ENCODE measurements at places on chromosomes 7 and 10.

- no peaks in the 10 kb centered on the region for H3K27me3 ChIP-seq
- no peaks in the 10 kb centered on the region for H3K4me1 ChIP-seq
- H3K27ac ChIP-seq = no peak overlapping the region
- no peaks in the 10 kb centered on the region for H3K36me3 ChIP-seq
Observed at GRCh38 chr7:33888166-33888565, 17.2 kb upstream of the BMPER start.

DNA sequence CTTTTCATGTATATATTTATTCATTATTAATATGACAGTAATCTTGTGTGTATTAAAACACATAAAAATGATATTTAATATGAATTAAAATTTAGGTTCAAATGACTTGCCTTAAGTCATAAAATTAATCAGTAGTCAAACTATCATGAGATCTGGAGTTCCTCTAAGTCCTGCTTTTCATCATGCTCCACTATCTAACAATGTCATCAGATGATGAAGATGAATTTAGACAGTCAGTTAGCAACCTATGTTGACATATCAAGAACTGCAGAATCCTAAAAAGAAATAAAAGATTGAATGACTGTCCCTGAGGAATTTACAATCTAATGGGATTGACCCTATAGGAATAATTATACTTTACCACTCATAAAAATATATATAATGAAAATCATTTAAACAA is 7.1 kb downstream of the CABCOCO1 start:
- no peaks in the 10 kb centered on the region for H3K4me1 ChIP-seq
- no peak overlapping the region for H3K4me3 ChIP-seq
- H3K36me3 ChIP-seq = no peaks in the 10 kb centered on the region
- no peak overlapping the region for H3K27ac ChIP-seq
- H3K27me3 ChIP-seq = no peaks in the 10 kb centered on the region

DNA sequence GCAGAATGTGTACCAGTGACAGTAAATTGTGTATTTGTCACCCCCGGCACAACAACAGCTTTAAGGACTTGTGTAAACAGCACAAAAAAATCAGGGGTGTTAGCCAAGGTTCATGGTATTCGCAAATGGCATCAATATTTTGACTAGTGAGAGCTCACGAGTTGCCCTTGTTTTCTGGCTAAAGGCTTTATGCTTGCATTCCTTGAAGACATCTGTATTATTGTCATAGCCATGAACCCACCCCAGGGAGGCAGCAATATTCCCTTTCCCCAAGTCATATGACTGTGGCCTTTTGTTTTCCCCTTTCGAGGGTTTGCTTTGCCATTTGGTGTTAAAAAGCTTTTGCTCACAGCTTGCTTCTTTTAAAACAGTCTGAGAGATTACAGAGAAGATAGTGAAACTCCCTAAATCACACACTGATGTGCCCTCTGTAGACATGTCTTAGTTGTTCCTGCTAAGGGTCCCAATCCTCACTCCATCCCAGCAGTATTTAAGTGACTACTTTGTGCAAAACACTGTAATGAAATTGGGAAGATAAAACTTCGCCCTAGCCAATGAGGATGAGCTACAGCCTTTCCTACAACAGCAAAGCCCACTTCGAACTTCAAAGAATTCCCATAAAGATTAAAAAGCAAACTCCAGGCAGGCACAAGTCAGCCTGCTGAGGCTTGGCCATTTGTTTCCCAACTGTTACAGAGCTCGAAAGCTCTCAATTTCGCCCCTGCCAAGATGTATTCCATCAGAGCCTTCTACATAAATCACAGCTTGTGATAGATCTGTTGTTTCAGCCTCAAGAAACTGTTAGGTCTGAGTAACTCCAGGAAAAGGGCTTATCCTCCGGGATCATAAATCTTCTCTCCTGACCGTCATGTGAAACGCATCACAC is 172.3 kb downstream of the ADAM12 start:
- H3K27ac ChIP-seq = no peak overlapping the region
- no peak for DNase-seq
- no peaks in the 10 kb centered on the region for H3K27me3 ChIP-seq
- no peaks in the 10 kb centered on the region for H3K4me1 ChIP-seq
- no peak overlapping the region for H3K4me3 ChIP-seq
- no peaks in the 10 kb centered on the region for H3K36me3 ChIP-seq

- H3K27ac ChIP-seq = no peak overlapping the region
- H3K27me3 ChIP-seq = no peaks in the 10 kb centered on the region
- H3K36me3 ChIP-seq = no peaks in the 10 kb centered on the region
- peaks cover 4% of the 10 kb centered on the region for H3K4me1 ChIP-seq
- peak; percentile 38 for DNase-seq
Observed at GRCh38 chr7:70614237-70615045, 517.5 kb upstream of the GALNT17 start.

- H3K27ac ChIP-seq = no peak overlapping the region
- H3K4me1 ChIP-seq = no peaks in the 10 kb centered on the region
- DNase-seq = peak; percentile 8
- H3K27me3 ChIP-seq = peaks cover 10% of the 10 kb centered on the region
Observed at GRCh38 chr10:42952931-42953683, 123.8 kb upstream of the RET start.
